ENCODE measurements at places on chromosomes 11 and 22.
A peak's percentile ranks its signal among the peaks of the same experiment; 100 is the strongest.

GRCh38 chr11:18709414-18709813 is 10.8 kb downstream of the TMEM86A start:
- no peak for DNase-seq

- no peak for DNase-seq
These were observed 57.1 kb upstream of the PSMA1 start for GRCh38 chr11:14577292-14577691.

DNA sequence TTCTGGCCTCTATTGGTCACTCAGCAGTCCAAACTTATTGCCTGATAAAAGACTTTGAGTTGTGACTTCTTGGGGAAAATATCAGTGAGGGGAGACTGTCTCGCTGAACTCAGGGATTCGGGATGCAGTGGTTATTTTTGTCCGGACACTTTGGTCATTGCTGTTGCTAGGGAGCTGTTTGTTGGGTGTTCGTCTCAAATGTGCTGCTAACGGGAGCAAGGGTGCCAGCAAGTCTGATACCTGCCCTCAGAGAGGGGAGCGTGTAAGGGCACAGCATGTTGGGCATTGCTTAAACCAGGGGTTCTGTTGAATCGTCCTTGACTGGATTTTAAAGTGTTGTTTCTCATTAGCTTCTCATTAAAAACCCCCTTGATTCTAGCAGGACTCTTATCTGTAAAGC is 49.2 kb upstream of the SLC25A18 start:
- DNase-seq, result no peak

DNA sequence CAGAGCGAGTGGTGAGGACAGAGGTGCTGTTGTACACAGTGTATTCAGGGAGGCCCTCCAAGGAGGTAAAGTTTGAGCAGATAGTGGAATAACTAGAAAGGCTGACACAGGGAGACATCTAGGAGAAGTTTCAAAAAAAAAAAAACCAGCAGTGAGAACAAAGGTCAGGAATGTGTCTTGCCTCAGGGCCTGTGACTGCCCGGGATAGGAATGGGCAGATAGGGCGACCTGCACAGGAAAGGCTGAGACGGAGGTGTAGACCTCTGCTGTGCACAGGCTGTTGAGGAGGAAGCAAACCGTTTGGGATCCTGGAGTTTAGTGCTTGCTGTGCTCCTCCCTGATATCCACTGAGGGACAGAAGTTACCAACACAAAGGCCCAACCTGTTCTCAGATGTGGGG is 406.5 kb upstream of the B3GAT1 start:
- no peak for DNase-seq

GRCh38 chr11:102610200-102610599 is 14.9 kb downstream of the MMP20 start:
- no peak for DNase-seq

DNA sequence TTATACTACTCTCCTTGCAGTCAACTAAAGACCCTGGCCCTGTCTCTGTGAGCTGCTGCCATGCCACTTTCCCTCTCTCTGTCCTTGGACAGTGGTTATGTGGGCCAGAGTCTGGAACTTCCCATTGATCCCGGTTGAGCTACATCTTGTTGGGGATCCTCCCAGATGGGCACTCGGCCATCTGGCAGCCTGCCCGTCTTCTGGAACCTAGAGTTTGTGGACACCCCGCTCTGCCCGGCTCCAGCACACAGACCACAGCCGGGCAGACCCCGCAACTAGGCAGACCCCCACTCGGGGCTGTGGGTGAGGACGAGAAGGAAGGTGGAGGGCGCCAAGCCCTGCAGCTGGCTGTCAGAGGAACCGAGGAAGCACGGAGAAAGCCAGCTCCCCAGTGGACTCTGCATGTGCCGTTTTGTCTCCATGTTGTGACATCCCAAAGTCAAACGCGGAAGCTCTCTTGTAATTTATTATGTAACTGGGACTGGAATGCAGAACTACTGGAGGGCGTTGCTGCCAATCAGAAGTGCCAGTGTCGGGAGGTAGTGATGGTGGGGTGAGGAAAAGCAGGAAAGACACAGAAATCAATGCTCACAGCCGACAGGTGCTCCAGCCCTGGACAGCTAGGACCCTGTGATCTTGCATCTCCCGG is 207.7 kb downstream of the CEP164 start:
- no peak for DNase-seq

DNA sequence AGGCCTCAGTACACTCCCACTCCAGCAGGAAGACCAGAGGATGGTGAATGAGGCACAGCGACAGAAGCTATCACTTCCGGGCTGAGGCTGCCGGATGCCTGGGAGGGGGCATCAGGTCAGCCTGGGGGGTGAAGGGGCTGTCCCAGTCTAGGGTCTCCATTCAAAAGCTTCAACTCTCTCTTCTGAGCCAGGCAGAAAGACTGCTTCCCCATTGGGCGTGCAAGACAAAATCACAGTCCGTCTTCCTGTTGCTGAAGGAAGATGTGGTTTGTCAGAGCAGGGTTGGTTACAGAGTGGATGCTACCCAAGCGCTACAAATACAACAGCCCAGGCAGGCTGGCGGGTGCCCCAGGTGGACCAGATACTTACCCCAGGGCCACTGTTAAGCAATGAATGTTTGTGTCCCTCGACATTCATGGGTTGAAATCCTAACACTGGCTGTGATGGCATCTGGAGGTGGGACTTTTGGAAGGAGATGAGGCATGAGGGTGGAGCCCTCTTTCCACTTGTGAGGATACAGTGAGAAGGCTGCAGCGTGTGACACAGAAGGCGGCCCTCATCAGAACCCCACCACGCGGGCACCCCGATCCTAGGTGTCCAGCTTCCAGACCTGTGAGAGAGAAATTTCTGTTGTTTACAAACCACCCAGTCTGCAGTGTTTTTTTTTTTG is 12.0 kb downstream of the UPK3A start:
- DNase-seq, result no peak

GRCh38 chr11:17443000-17443399 is 33.6 kb downstream of the ABCC8 start:
- DNase-seq, result no peak

DNA sequence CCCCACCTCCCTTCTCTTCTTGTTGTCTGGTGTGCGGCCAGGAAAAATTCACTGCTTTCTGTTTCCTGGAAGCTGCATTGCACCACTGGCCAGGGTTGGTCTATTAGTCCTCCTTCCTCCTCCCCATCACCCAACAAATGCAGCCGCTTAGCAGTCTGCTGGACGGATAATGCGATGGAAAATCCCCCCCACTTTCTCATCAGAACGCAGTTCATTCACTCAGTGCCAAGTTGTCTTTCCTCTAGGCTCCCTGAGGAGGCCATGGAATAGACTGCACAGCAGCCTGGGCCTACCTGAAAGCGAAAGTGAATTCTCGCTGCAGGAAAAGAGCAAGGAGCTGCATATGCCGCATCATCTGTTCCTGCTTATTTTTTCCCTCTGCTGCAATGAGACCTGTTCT is 513.6 kb downstream of the METTL15 start:
- no peak for DNase-seq

DNA sequence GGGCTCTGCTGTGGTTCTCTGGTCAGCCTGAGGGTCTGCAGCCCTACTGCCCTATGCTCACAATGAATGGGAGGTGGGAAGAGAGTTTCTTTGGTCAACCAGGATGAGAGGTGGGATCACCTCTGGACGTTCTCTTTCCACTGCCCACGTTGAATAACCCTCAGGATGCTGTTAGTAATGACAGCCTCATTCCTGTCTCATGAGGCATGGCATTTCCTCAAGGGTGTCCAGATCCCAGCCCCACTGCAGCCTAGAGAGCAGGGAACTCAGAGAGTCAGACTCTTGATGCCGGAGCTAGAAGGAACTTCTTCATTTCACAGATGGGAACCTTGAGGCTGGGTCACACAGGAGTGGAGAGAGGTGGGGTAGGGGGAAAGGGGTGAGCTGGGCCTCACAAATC is 196.0 kb downstream of the CEP164 start:
- no peak for DNase-seq

DNA sequence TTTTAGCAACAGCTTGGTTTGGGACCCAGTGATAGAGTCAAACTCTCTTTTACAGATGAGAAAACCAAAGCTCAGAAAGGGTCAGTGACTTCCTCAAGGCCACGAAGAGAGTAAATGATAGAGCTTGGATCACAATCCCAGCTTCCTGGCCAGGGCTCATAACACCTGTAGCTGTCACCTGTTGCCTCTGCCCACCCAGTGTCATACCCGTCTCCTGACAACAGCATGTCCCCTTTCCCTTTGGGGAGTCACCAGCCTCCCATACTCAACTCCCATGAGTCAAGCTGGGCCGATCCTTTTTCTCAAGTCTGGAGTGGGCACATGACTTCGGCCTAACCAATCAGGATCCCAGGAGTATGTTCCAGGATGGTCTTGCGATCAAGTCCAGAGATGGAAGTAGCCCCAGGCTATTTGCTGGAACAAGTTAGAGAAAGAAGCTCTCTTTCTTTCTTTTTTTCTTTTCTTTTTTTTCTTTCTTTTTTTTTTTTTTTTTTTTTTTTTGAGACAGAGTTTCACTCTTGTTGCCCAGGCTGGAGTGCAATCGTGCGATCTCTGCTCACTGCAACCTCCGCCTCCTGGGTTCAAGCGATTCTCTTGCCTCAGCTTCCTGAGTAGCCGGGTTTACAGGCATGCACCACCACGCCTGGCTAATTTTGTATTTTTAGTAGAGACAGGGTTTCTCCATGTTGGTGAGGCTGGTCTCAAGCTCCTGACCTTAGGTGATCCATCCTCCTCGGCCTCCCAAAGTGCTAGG is 27.8 kb upstream of the MYH9 start:
- DNase-seq, result no peak

DNA sequence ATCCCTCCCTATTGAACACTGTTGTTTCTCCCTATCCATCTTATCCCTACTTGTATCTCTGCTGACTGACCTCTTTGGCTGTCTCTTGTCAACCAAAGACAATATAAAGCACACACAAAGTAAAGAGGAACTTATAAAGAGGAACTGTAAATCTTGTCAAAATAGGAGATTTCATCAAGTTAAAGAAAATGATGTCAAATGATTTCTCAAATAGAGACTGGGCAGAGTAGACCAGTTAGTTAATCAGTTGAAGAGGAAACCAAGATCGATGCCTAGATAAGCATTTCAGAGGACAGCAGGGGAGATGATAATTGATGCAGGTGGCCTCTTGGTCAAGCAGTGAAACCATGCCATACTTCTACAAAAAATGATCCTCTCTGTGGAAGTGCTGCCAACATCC is 22.7 kb downstream of the KCNQ1OT1 start:
- no peak for DNase-seq

GRCh38 chr11:118200901-118201680 is 23.7 kb downstream of the JAML start:
- DNase-seq, result no peak

DNA sequence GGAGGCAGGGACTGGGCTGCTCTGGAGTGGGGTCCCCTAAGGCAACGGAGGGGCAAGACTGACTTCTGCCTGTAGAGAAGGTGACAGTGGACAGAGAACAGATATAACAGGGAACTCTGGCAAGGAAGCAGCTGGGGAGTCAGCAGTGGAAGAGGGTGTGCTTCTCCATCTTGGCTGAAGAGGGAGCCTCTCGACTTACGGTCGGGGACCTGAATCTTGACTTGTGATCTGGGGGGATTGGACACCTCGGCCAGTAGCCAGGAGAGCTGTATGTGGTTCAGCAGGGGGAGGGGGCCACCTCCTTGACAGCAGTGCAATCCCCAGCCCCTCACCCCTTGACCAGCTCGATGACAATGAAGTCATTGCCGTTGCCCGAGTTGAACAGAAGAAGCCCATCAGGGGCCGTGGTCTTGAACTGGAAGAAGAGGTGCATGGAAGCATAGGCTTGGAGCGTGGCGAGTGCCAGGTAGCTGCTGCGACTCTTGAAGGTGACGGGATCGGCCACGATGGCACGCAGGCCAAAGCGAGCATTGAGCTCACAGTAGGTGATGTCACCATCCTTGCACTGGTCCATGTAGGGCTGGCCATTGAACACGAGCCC is 60.0 kb downstream of the SLC22A12 start:
- DNase-seq, result peak; percentile 13

DNA sequence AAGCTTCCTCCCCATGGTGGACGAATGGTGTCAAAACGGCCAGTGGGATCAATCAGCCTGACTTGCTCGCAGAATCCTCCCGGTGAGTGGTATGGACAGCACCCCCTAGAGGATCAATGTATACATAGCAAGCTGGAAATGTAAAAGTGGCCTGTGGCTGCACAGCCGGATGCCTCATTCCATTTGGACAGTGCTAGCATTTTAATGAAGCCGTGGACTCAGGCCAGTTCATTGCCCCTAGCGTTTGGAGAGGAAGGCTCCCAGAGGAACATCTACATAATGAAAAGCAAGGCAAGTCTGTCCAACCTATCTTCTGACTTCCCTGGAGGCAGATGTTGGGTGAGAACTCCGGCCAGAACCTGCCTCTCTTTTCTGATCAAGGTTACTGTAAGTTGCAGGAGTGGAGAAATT is 942.3 kb downstream of the NTM start:
- no peak for DNase-seq
